Heart right ventricle (tissue), 16 donors: ENCODE measurements at places on chromosomes 12 and 14. TPM values are rescaled to one million over a fixed set of nuclear protein-coding genes. Genes with fewer than 3 reads are reported as not detected.

GRCh38 chr12:39105111-39105510, 199.7 kb upstream of the CPNE8 start:
- DNase-seq: no peak

Gene DUSP6
- total RNA-seq: 38.3 TPM

- DNase-seq: no peak
These were observed 130.8 kb upstream of the FLRT2 start for GRCh38 chr14:85399186-85399585.

DNA sequence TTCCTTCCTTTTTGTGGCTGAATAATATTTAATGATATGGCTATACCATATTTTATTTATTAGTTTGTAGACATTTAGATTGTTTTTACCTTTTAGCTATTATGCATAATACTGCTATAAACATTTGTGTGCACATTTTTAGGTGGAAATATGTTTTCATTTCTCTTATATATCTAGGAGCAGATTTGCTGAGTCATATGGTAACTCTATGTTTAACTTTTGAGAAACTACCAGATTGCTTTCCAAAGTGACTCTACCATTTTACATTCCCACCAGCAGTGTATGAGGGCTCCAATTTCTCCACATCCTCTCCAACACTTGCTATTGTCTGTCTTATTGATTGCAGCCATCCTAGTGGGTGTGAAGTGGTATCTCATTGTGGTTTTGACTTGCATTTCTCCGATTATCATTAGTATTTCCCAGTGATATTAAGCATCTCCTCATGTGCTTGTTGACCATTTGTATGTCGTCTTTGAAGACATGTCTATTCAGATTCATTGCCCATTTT, 160.2 kb downstream of the KICS2 start:
- DNase-seq: no peak

Gene CLEC2D
- 3.3 TPM for total RNA-seq

- no peak for DNase-seq
These were observed 1.6 kb downstream of the KMT2D start for GRCh38 chr12:49059045-49059298.

- DNase-seq: no peak
These were observed 166.4 kb upstream of the LMNTD1 start for GRCh38 chr12:25719505-25719904.

- DNase-seq: no peak
These were observed 324.1 kb upstream of the SFSWAP start for GRCh38 chr12:131386781-131387180.

- DNase-seq: no peak
These were observed 29.3 kb downstream of the CD9 start for GRCh38 chr12:6229224-6230218.

- no peak for DNase-seq
These were observed 208.3 kb downstream of the PHETA1 start for GRCh38 chr12:111160350-111161241.

DNA sequence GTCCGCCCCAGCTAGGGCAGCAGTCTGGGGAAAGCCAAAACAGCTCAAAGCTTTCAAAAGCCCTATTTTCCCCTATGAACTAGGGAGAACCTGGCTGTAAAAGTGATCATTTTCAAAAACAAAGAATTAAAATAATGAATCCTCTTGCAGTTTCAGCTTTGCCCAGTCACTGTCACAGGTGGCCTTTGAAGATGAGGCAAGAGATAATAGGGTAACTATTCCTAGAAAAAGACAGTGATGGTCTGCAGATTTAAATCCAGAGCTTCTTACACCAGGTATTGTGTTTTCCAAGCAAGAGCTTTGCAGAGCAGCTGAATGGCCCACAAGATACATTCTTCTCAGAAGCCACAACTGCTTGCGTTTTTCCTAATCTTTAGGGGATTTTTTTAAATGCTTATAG, 80.2 kb upstream of the NUDT4 start:
- no peak for DNase-seq

Gene SDR9C7
- total RNA-seq: not detected

Gene KRT2
- total RNA-seq: not detected

Gene IL31
- total RNA-seq: not detected

Gene PRR4
- 2.1 TPM for total RNA-seq

GRCh38 chr14:72518809-72519377, 375.0 kb downstream of the DPF3 start:
- no peak for DNase-seq

DNA sequence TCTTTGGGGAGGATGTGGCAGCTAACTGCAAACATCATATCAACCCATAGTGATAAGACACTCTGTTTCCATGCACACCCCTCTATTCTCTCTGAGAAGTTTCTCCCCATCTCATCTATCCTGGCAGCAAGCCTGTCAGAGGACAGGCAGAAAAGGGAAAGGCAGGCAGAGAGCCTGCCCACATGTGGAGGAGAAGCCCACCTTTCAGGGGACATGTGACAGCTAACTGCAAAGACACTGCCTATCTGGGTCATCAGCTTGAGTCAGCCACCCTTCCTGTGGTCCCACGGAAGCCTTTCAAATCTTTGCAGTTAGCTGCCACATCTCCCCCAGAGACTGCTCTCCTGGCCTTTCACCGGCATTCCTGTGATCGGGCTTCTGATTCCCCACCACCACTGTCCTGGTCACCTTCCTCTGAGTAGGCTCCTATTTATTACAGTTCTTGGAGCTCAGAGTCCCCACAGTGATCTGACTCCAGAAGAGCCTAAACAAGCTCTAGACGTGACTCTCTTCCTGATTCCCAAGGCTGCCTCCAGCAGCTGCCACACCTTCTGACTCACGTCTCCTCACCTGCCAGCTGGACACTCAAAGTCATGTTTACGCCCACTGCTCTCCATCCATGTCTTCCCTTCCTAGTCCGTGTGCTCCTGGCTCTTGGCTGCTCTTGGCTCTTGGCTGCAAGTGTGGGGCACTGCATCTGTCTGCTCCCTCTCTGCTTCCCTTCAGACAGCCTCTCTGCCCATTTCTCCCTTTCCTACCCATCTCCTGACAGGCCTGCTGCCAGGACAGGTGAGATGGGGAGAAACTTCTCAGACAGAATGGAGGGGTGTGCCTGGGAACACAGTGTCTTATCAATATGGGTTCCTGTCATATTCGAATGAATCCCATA, 7.5 kb upstream of the KRT1 start:
- DNase-seq: no peak

Gene CIT
- total RNA-seq: 1.1 TPM

- no peak for DNase-seq
These were observed 153.6 kb downstream of the PPM1H start for GRCh38 chr12:62781136-62781880.
